ENCODE measurements at places on chromosomes 12 and 14.

DNA sequence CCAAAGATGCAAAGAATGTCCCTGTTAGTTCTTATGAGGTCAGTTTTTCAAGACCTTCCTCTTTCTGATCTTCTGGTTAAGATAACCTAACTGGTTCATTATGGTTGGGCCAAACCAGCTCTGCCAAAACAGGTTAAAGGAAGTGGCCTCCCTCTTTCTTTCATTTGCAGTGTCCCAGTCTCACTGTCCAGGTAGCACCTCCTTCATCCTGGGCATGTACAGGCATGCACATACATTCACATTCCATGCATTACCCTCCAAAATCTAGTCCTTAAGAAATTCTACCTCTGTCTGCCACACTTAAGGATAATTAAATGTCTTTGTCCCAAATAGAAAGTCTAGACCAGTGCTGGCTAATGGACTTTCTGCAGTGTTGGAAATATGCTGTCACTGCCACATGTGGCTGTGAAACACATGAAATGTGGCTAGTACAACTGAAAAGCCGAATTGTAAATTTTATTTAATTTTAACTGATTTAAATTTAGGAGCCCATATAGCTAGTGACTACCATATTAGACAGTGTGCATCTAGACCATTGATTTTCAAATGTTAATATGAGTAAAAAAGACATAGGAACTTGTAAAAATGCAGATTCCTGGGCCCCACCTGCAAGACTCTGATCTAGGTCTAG is 169.3 kb downstream of the PCNX1 start:
- DNase-seq = no peak

- DNase-seq = no peak
Measured at GRCh38 chr12:79692860-79693577, 2.3 kb upstream of the PAWR start.

GRCh38 chr14:29892327-29892726 is 35.3 kb downstream of the PRKD1 start:
- DNase-seq = no peak

GRCh38 chr14:28120391-28120790 is 646.2 kb upstream of the FOXG1 start:
- DNase-seq = no peak

DNA sequence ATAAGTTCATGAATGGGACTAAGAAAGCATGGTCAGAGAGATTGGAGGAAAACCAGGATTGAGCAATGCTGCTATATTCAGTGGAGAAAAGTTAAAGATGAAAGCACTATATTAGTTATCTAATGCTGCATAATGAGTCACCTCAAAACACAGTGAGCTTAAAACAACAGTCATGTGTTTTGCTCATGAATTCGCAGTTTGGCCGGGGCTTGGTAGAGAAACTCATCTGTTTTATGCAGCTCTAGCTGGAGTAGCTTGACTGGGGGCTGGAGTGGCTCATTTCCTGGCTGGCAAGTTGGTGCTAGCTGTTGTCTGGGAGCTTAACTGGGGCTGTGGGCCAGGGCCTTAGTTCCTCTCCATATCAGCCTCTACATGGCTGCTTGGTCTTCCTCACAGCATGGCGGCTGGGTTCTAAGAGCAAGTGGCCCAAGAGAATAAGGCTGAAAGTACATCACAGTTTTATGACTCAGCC is 90.1 kb downstream of the ADCK1 start:
- no peak for DNase-seq

DNA sequence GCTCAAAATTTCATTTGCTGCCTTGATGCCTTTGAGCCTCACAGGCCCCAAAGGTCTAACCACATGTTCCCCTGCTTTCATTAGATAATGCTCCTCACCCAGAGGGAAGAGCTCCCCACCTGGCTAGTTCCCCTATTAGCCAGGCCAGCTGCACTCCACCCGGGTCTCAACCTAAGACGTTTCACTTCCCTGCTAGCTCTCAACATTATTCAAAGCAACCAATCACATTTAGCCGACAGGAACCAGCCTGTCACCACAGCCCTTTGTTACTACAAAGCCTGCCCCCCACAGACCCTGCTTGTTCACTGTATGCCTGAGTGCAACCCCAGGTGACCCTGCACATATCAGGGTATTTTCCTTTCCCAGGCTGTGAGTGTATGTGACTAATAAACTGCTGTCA is 78.6 kb downstream of the SLC15A5 start:
- no peak for DNase-seq

- peak; percentile 35 for DNase-seq
Measured at GRCh38 chr14:91911474-91912032, 35.9 kb downstream of the FBLN5 start.

- no peak for DNase-seq
Measured at GRCh38 chr12:49622501-49623141, 740 bp upstream of the PRPF40B start.

DNA sequence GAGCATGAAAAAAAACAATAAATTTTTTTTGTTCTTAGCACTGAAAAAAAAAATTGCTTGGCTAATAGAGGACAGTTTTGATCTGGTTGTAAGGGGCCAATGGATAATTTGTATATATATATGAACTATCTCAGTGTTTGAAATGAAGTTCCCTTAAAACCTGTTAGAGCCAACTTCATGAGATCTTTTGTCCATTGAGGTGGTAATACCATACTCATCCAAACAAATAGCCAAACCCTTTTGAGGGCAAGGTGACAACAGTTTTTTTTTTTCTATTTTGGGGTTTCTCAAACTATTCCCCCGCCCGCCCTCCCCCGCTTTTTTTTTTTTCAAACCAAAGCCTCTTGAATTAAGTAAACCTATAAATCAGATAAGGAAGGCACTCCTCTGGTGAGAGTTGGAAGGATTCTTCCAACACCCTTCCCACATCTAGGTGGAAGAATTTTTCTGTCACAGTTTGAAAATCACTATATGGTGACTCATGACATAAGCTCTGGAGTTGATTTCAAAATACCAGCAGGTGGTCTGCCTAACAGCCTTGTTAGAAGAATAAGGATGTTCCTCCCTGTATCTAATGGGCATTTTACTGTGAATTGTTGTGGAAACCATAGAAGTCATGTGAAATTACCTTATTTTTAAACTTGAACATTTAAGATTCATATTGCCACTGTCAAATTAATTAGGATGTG is 10.2 kb downstream of the ARHGAP5 start:
- peak; percentile 52 for DNase-seq
